Effector memory CD4-positive, alpha-beta T cell (primary cell): ENCODE measurements at places on chromosomes 16 and 17.

GRCh38 chr16:72596373-72596772, 424.4 kb upstream of the PMFBP1 start:
- no peak for DNase-seq

GRCh38 chr17:53722407-53722806, 100.3 kb upstream of the KIF2B start:
- no peak for DNase-seq

GRCh38 chr16:69928856-69929400, 22.2 kb upstream of the CLEC18A start:
- DNase-seq: no peak

DNA sequence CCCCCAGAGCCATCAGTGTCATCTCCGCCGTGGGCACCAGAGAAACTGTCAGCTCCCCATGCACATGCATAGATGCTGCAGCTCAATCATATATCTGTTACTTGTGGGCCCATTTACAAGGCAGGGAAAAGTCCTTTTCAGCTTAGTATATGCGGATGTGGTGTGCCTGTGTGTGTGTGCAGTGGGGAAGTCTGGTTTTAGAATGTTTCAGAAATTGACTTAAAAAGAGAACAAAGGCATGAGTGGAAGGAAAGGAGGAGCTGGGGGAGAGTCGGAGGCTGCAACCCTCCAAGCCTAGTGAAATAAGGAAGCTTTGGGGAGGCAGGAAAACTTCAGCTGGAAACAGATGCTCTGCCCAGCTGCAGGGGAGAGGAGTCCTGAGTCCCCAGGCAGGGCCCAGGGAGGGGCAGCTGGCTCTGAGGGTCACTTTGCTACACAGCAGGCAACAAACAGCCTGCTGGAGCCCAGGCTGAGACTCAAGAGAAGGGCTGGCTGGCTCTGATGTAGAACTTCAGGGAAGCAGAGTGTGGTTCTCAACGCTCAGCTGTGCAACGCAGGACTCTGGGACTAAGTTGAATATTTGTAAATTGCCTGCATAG, 11.1 kb upstream of the CD300LD start:
- DNase-seq: no peak

- no peak for DNase-seq
Observed at GRCh38 chr17:72984145-72984925, 108.2 kb downstream of the SLC39A11 start.

DNA sequence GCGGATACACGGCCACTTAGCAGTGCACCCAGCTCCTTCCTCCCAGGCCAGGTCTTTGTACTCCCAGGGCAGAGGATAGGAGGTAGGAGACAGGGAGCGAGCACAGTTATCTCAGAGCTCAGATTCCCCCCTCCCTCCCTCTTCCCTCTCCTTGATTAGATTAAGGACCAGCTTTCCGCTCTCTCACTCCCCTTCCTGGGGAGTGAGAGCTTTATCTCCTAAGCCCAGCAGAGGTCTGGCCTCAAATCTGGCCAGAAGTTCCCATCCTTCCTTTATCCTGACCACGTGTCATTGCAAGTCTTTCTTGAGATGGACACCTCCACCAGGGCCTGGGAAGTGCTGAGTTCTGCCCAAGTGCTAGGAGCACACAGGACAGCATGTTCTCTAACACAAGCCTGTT, 5.1 kb downstream of the ARL4D start:
- DNase-seq: no peak

GRCh38 chr16:75011634-75012307, 12.9 kb downstream of the ZNRF1 start:
- DNase-seq: peak; percentile 27

DNA sequence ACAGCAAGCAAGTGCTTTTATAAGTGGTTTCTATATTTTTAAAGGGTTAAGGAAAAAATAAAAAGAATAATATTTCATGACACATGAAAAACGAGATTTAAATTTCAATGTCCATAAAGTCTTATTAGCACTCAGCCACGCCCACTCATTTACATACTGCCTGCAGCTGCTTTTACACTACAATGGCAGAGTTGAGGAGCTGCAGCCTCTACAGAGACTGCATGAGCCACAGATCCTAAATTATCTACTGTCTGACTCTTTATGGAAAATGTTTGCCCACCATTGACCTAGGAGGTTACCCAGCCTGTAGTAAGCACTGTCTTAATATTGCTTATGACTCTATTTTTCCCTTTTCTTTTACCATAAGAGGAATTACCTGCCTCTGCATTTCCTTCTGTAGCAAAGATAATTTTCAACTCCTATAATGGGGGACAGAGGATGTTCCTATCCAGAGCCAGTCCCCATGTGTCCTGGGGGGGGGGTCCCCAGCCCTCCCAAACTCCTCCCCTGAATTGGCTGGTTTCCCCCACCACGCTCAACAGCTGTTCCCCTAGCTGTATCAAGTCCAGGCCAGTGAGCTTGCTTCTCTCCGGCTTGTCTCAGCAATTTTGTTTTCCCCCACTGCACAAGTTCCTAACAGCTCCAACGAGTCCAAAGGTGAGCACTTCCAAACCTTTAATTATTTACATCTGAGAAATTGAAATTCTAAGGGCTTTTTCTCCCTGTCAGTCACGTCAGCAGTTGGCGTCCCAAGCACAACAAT, 139.4 kb upstream of the ERCC4 start:
- DNase-seq: no peak

DNA sequence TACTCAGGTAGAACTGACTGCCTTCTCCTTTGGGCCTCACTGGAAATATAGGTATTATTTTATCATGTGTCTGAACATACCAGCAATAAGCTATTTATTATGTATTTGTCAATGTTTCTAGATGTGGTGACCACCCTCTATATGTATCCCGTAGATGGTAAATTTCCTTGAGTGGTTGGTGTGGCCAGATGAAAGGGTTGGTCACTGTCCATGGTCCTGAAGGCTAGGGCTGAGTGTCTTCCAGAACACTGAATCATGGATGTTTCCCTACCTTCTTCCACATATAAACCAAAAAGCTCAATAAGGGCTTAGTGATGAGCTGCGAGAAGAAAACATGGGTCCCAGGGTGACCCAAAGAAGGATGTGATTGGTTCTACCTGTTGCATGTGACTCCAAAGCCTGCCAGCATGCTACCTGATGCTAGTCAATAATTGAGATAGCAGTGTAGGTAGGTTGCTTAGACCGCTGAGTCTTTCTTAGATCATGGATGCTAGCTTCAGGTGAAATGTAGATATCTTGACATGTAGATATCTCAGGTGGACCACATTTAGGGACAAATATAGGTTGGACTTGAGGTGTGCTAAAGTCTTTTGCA, 150.3 kb downstream of the ASIC2 start:
- no peak for DNase-seq

DNA sequence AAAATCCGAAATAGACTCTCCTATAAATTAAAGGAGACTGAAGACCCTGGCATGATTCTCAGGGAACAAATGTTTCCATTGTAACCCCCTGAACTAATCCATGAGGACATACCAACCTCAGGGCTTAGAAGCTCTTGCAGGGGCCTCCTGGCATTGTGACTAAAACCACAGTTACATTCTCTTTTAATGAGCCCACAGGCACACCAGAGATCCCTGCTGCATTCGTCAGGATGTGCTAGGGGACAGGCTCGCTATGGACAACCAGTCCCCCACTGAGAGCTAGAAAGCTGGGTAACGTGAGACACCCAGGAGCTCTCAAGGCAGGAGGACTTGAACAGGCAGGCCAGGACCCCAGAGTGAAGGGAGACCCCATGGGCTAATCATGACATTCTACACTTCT, 140.6 kb upstream of the TNRC6C start:
- DNase-seq: no peak

DNA sequence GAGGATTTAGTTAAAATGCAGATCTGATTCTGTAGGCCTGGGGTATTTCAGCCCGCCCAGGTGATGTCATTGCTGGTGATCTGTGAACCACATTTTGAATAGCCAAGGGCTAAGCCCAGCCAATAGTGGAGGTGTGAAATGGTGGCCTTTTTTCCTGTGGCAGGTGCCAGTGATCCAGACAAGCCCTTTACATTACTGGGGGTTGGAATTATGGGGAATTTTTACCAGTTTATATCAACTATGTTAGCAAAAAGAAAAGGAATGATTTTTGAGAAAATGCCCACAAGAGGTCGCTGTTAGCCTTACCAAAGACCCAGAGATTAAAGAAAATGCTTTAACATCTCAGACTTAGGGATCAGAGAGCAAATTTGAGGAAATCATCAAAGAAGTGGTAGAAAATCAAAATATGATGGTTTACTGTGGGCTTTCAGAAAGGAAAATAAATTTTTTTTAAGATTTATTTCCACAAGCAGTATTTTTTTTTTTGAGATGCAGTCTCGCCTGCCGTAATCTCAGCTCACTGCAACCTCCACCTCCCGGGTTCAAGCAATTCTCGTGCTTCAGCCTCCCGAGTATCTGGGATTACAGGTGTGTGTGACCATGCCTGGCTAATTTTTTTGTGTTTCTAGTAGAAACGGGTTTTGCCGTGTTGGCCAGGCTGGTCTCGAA, 3.9 kb downstream of the VPS35L start:
- no peak for DNase-seq
